H9 (cell line): ENCODE measurements at places on chromosomes 13 and 19. TPM values are rescaled to one million over a fixed set of nuclear protein-coding genes. Genes with fewer than 3 reads are reported as not detected.

The FBL gene
- 621 and 625 TPM in 2 replicates for total RNA-seq

The SLITRK6 gene
- total RNA-seq = not detected in 2 replicates

- DNase-seq = peak; percentile 99
- peak overlapping the region; percentile 90 for H3K4me3 ChIP-seq
Observed at GRCh38 chr19:17488593-17489391, 18.5 kb downstream of the SLC27A1 start.

GRCh38 chr19:30450100-30450499 is 77.9 kb downstream of the ZNF536 start:
- no peaks in the 10 kb centered on the region for H3K27me3 ChIP-seq
- H3K4me1 ChIP-seq = peaks cover 3% of the 10 kb centered on the region; the same call in 1 of the 2 replicates
- no peak overlapping the region for H3K27ac ChIP-seq

DNA sequence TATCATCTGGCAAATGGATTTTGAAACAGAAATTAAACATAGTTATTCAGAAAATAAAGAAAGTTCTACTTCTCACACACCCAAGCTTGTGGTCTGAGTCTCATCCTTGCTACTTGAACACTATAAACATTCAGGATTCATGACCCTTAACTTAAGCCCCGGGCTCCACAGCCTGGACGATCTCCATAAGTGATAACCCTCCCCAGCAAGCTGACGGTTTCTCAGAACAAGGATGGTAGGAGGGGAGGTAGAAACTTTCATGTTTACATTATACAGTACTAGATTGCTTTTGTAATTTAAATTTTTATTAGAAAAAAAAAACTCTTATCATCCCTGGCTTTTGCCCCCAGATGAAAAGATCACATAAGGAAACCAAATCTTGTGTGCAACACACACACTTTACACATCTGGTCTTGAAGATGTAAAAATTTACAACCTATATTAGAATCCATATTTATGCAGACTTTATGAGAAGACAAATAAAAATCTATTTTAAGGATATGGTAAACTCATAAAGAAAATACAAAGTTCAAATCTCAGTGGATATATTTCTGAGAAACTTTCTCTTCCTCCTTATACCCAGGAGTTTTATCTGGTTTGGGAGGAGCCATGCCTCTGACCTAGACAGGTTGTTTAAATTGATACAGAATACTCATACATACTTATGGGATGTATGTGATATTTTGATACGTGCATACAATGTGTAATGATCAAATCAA is 20.0 kb upstream of the ATP12A start:
- no peak for DNase-seq
- no peaks in the 10 kb centered on the region for H3K36me3 ChIP-seq
- no peaks in the 10 kb centered on the region for H3K4me1 ChIP-seq
- H3K4me3 ChIP-seq = no peak overlapping the region
- no peak overlapping the region for H3K27ac ChIP-seq
- no peaks in the 10 kb centered on the region for H3K27me3 ChIP-seq

DNA sequence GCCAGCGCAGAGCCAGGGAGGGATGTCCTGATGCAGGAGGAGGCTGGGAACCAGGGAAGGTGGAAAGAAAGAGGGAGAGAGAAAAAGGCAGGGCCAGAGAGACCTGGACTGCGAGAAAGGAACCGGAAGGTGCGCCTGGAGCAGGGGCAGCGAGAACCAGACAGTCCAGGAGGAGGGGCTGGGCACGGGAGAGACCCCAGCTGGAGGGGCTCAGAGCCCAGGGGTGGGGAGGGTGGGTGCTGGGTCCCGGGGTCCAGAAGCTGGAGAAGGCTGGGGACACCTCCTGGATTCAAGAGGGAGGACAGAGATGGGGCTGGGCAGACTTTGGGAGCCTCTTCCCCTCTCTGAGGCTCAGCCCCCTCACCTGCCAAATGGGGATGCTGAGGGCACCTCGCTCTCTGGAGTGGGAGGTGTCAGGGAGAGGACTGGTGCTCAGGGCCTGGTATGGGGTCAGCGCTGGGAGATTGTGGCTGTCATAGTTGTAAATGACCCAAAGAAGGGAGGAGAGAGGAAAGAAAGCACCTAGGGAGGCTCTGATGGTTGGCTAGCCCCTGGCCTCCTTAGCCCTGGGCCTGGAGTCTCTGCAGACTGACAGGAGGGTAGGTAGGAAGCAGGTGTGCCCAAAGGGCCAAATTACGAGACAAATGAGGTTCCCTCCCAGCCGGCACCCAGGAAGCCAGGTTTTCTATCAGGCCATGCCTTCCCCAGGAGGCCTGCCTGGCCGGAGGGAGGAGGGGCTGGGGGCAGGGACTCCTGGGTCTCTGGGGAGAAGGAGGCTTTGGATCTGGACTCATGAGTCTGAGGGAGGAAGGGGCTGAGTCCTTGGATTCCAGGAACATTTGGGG is 1.3 kb upstream of the SPACA6 start:
- H3K27me3 ChIP-seq = no peaks in the 10 kb centered on the region
- H3K4me3 ChIP-seq = peak overlapping the region; percentile 87
- DNase-seq = no peak

GRCh38 chr13:73803997-73804396 is 330.2 kb downstream of the KLF12 start:
- no peak for DNase-seq
- H3K27me3 ChIP-seq = no peaks in the 10 kb centered on the region
- H3K4me1 ChIP-seq = no peaks in the 10 kb centered on the region
- no peaks in the 10 kb centered on the region for H3K36me3 ChIP-seq
- no peak overlapping the region for H3K4me3 ChIP-seq

GRCh38 chr13:27709779-27710178 is 82.5 kb upstream of the GSX1 start:
- no peak overlapping the region for H3K27ac ChIP-seq
- no peak for DNase-seq
- H3K36me3 ChIP-seq = no peaks in the 10 kb centered on the region
- no peaks in the 10 kb centered on the region for H3K27me3 ChIP-seq
- peaks cover 3% of the 10 kb centered on the region; the same call in 1 of the 2 replicates for H3K4me1 ChIP-seq
